ENCODE measurements at places on chromosomes 1 and 21.

- no peak for DNase-seq
Measured at GRCh38 chr1:223752721-223753515, 40.6 kb downstream of the CAPN2 start.

DNA sequence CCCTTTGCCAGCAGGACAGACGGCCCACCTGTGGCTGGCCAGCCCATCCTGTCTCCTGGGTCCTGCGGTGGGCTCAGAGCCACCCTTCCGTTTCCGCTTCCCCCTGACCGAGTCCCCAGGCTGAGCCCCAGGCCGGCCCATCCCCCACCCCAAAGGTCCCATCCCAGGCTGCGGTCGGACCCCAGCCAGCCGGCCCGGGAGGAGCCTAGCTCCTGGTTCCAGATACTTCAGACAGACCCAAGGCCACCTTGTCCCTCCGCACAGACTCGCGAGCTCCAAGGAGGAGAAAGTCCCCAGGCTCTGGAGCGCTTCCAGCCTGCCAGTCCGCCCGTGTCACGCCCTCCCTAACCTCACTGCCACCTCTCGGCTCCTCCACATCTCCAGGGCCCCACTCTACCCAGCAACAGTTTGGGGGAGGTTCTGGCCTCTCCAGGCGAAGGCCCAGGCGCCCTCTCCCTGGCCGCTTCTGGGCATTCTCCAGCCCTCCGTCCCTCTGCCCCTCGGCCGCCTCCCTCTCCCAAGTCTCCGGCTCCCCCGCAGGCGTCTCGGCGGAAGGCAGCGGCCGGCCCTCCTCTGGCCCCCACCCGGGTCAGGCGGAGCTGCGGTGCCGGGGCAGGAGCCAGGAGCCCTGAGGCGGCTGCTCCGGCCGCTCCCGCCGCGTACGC, 835 bp downstream of the LRRN2 start:
- DNase-seq, result no peak

DNA sequence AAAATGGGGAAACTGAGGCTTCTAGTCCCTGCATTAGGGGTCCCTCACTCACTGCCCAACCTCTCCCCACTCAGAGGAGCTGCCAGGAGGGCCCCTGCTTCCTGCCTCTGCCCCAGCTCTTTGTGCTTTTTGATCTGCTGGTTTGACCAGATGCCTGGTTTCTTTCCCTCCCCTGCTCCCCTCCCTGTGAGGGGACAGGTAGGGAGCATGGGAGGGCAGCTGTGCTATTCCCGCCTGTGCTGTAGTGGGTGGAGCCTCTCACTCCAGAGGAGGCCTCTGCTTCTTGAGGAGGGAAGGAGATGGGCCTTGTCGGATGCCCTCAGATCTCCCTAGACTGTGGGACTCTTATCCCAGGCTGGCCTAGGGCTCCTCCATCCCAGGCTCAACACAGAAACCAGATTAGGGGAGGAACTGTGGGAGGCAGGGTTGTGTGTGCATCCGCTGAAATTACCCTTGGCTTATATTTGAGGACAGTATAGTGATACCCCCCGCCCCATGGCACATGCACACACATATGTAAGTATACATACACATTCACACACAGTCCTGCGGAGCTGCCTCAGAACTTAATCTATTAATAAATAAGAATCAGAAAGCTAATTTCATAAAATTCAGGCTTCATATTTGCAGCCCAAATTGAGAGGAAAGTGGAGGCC, 4.6 kb downstream of the BOLA1 start:
- DNase-seq, result no peak

- DNase-seq, result no peak
Measured at GRCh38 chr1:35085421-35085820, 6.2 kb downstream of the ZMYM1 start.

DNA sequence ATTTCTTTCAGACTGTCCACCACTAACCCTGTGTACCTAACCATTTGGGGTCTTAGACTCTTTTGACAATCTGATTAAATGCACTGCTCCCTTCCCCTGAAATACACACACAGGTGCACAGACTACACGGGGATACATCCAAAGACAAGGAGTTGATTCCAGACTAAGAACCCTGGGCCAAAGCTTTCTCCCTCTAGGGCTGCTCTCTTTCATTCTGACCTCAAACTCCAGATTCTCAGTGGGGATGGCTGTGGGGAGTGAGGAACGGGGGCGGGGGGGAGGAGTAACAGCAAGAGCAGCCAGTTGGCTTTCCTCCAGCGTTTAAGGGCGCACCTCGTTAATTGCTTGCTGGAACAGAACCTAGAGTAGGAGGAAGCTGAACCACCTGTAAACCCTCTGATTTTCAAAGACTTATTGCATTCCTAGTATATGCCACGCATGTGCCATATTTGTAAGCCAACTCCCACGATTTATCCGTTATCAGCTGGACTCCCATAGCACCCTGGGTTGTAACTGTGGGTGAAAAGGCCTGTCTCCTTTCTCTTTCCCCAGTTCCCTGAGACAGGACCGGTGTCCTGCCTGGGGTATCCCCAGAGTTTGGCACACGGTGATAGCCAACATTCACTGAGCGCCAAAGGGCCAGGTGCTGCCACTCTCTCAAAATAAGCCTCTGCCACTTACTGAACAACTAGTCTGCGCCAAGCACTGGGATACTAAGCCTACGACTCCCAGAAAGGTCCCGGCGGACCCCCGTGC, 920 bp downstream of the MTHFR start:
- peak; percentile 43 for DNase-seq

DNA sequence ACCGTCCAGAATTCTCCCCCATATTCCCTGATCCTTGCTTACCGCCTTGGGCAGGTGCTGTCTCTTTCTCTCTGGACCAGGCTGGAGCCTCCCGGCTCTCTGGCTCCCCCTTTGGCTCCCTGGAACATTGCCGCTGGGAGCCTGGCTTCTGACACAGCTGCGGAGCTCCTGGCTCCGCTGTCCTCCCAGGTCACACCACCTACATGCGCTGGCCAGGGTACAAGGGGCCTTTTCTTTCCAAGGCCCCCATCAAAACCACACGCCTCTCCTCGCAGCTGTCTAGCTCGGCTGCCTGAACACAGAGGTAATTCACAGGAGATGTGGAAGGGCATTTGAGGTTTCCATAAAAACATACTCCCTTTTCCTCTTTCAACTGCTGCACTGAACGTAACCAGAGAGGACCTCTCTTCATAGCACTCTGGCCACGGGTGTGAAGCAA, 7.5 kb upstream of the ZNF648 start:
- DNase-seq, result peak; percentile 76

- DNase-seq, result no peak
Measured at GRCh38 chr1:70360321-70360720, 5.8 kb upstream of the ANKRD13C start.

- DNase-seq, result no peak
Measured at GRCh38 chr1:15820478-15820877, 13.0 kb upstream of the UQCRHL start.

- DNase-seq, result no peak
Measured at GRCh38 chr1:58968360-58968952, 184.6 kb upstream of the JUN start.

Measured in LoVo (cell line).